ENCODE measurements at places on chromosomes 1 and 21.

GRCh38 chr21:35138665-35139381, 89.7 kb upstream of the RUNX1 start:
- no peak for DNase-seq

GRCh38 chr1:25544819-25545218, 1.4 kb downstream of the LDLRAP1 start:
- peak; percentile 41 for DNase-seq

- no peak for DNase-seq
Measured at GRCh38 chr1:3169665-3170356, 100.8 kb downstream of the PRDM16 start.

GRCh38 chr1:59814901-59815825, at the start of gene HOOK1:
Gene HOOK1, plus strand, starts transcription at chr1:59814949. Its CDS starts 169 bp downstream, at chr1:59815118.
- DNase-seq = no peak

DNA sequence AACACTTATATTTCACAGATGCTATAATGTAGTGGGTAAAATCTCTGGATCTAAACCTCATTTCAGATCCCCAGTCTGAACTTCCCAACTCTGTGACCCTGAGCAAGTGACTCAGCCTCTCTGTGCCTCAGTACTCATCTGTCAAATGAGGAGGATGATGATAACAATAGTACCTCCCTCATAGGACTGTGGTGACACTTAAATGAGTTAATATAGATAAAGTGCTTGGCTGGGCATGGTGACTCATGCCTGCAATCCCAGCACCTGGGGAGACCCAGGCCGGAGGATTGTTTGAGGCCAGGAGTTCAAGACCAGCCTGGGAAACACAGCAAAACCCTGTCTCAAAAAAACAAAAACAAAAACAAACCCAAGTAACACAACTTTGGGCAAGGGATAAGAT, 4.7 kb upstream of the ECE1 start:
- no peak for DNase-seq

DNA sequence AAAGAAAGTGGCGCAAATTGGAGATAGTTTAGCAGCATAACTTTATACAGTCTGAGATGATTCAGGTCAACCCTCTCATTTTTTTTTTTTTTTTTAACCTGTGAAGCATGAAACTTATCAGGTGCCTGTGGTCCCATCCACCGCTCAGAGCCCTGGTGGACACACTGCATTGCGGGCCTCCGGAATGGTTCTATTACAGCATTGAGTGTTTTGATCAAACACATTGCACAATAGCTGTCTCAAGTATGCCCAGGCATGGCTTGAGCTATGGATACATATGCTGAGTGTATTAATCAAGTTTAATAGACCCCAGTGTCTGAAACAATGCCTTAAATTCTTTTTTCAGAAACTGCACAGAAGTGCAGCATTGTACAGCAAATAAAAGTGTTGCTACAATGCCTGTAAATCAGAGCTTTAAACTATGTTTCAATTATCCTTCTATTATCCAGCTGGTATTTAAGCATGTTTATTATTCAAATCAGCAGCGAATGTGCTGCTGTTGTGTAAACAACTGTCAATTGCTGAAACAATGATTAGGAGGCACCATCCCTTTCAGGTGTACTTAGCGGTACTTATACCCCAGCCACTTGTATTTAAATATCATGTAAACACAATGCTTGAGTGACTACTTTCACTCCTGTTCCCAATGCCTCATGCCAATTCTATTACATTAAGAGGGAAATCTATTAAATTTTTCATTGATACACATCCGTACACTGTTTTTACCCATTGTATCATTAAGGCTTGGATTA, 456.6 kb downstream of the RPS6KC1 start:
- DNase-seq = no peak

DNA sequence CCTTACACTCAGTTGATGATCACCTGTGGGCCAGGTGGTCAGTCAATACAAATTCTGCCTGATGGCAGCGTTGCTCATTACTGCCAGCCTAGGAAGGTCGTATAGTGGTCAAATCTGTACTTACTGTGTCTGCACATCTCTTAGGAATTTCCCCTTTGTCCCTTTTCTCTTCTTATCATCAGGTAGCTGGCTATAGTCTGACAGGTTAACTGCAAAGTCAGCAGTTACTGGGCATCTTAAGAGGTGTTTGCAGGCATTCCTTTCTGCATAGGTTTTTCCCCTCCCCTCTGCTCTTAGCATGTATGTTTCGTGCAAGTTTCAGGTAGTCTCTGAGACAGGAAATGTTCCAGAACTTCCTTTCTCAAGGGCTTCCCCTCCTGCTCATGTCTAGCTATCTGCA, 298.7 kb downstream of the LRRIQ3 start:
- no peak for DNase-seq

- DNase-seq = no peak
Measured at GRCh38 chr1:115506924-115507589, 134.7 kb upstream of the VANGL1 start.

DNA sequence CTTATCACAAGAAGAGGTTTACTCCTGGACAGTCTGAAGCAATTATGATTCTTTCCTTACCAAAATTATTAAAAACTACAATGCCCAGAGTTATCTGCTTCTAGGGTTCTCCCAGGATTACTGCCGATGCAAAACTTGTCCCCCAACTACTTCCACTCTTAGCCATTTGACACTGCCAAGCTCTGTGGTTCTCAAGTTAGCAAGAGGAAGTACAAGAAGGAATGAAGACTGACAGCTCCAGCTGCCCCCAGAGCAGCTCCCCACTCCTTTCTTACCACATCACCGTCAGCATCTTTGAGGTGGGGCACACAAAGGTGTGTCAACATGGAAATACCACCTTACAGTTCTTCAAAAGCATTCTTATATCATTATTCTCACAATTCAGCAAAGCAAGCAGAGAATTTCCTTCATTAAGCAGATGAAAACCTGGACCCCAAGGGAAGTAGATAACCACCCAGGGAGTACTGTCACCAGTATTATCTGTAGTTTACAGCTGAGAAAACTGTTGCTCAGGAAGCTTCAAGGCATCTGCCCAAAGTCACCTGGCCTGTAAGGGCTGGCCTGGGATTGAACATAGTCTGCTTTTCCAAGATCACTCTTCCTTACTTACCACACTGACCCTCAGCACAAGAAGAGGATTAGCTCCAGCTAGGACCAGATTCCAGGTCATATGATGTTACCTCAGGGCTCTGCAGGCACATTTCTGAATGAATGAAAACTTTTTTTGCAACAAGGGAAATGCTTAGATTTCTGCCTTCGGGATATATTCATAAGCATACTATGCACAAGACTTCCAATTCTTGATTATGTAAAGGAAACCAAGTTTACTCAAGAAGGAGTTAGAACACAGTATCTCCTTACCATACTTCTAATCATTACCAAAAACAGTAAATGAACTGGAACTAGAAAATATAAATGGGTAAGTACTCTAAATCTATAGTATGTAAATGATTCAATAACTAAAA, 9.3 kb downstream of the PSMG1 start:
- no peak for DNase-seq

DNA sequence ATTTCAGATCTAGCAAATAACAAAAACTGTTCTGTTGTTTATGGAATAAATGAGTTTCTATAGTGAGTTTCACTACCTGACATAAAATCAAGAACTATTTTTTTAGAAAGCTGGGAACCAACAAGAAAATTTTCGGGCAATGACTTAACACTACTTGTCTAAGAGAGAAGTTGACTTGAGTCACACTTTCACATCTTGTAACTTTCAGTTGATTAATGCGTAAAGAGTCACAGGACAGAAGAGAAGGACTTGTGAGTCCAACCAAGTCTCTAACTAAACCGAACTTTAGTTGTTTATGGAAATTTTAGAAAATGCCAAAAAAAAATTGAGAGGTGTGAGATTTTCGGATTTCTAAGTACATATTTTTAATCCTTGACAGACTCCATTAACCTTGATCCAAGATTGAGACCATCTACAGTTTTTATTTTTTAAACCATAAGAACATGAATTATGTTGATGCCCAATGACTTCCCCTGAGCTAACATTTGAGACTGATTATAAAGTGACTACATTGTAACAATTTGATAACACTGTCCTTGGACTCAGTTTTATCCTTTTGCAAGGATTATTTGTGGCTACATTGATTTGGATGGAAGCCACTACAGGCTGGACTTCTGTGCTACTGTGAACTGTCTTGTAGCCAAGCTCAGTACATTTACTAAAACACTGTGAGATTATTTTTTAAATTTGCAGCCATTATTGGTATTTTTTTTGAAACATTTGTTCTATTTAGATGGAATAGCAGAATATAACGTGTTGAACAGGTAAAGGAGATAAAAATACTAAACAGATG, 284.0 kb downstream of the PTPRC start:
- no peak for DNase-seq

- no peak for DNase-seq
Measured at GRCh38 chr1:100347009-100347966, 5.0 kb upstream of the CDC14A start.

DNA sequence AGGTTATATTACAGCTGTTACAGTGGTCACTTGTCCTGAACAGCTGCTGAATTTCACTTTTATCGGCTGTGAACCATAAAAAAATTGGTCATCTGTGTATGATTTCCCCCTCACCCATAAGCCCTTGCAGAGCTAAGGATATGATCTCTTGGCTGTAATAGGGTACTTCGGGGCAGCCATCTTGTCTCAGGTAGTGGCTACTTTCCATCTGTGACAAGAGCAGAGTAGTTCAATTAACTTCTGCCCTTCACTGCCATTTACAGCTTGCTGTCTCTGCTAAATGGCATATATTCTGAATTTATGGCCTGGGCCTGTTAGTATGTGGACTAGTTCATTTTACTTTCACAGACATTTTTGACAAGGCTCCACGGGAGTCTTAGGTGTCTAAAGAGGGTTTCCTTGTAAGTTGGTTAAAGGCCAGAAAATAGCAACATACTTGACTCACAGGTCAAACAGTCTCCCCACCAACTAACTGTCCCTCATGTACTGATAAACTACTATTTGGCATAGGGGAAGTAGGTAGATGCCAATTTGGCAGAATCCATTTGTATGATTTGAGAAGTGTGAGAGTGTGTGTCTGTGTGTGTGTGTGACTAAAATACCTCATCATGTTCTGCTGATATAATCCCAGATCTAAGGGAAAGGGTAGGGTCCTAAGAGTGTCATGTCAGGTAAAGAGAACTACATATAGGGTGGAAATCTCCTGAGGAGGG, 151.6 kb downstream of the KCTD3 start:
- DNase-seq = no peak

DNA sequence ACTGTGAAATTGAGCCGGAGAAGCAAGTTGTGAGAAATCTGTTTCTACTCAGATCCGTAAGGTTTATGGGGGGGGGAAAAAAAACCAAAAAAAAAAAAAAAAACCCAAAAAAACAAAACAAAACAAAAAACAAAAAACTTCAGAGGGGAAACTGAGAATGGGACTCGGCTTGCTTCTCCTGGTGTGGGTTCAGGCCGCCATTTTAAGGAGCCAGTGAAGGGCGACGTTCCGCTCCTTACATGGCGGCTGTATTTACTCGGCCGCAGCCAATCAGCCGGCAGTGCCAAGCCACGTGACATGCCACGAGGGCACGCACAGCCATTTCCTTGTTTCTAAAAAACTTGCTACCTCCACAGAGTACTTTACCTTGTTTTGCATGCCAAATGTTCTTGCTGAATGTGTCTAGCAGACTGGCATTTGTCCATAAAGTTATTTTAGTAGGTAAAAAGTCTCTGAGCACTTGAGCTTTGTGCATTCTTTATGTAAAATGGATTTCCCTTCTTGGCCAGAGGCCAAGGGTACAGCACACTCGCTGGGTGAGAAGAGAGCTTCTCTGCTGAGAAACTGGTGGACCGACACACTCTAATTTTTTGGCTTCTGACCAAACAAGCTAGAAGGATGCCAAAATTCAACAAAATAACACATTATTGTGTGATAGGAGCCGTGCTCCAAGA, 101.8 kb downstream of the NFIA start:
- DNase-seq = no peak

DNA sequence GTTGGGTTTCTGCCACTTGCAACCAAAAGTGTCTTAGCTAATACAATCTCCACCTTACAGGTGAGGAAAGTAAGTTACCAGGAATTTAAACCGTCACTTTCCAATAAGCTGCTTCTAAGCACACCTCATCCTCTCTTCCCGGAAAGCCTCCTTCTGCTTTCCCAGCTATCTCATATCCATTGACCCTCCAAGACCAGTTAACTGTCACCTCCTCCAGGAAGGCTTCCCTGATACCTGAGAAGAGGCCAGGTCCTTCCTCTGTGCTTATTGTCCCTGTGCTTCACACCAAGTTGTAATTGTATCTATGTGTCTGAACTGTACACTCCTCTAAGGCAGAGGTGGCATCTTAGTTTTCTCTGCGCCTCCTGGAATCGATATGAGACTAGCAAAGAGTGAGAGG, 11.2 kb upstream of the MATN1 start:
- no peak for DNase-seq

DNA sequence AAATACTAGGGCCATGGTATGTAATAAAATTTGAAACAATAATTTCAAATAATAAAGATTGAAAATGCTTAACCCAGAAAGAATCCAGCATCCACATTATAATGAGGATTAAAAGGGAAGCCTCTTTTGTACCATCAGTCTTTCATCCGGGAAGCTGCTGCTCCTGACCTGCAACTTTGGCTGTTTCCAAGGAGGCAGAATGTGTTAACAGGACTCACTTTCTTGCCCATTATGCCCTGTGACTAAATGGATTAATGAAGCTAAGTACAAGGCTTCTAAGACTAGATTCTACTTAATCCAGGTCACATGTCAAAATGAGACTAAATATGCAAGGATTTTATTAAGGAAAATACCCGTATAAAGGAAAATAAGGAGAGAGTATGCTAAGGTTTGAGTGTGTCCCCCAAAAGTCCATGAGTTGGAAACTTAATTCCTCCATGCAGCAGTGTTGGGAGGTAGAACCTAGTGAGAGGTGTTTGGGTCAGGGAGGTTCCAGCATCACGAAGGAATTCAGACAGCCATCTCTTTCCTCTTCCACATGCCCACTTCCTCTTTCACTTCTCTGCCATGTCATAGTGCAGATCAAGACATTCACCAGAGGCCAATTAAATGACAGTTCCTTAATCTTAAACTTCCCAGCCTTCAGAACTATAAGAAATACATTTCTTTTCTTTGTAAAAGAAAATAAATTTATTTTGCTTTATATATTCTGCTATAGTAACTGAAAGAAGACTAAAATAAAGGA, 27.7 kb downstream of the FMO2 start:
- DNase-seq = no peak

DNA sequence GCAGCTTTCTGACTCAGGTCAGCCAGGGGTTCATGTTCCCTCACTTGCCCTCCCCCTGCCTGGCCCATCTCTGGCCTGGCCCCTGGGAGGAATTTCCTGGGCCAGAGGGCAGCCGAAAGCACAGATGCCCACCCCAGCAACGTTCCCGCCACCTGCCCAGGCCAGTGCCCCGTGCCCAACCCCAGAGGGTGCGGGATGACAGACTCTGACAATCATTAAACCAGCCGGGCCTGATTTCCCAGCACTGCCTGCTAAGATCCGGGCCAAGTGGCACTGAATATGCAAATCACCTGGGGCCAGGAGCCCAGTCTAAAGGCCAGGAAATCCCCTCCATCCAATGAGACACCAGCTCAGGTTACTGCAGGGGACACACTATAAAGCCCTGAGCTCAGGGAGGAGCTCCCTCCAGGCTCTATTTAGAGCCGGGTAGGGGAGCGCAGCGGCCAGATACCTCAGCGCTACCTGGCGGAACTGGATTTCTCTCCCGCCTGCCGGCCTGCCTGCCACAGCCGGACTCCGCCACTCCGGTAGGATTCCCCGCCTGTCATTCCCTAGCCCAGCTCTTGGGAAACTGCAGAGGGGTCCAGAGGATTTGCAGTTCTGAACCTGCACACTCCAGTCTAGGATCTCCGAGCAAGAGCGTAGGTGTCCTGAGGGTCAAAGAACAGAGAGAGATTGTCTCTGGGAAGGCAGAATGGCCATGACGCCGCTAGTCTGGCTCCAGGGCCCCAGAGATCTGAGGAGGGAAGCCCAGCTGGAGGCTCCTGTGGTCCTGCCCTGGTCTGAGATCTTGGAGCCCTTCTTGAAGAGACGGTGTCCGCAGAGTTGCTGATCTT, at the start of gene ELF3:
Gene ELF3, plus strand, starts transcription at position 408 of the 836 bp plus-strand sequence. CDS start 550 bp downstream, outside the sequence.
- DNase-seq = no peak

All from 8988T (cell line).